Occipital lobe (tissue), 3 donors: ENCODE measurements at places on chromosomes 16 and 17. TPM values are rescaled to one million over a fixed set of nuclear protein-coding genes. Genes with fewer than 3 reads are reported as not detected.

CDK5R1 gene
- total RNA-seq, result 255 TPM

CCL1 gene
- total RNA-seq, result 0.47 TPM

CNTD1 gene
- 0.47 TPM for total RNA-seq

KRTAP1-3 gene
- total RNA-seq, result not detected

NPIPB9 gene
- total RNA-seq, result 3.1 TPM

ZC3H7A gene
- 36.0 TPM for total RNA-seq

BCAR1 gene
- 15.4 TPM for total RNA-seq

DERL2 gene
- 56.3 TPM for total RNA-seq

ZNF469 gene
- 0.31 TPM for total RNA-seq

BAIAP3 gene
- 5.8 TPM for total RNA-seq

KRTAP9-4 gene
- not detected for total RNA-seq

HOXB9 gene
- total RNA-seq, result not detected

PRR35 gene
- total RNA-seq, result not detected
